Dermis lymphatic vessel endothelial cell (primary cell): ENCODE measurements at places on chromosomes 2 and 18. TPM values are rescaled to one million over a fixed set of nuclear protein-coding genes. Genes with fewer than 3 reads are reported as not detected.

The CREG2 gene
- under 0.01 TPM in 1 of 2 replicates, not detected in the other for total RNA-seq

The C18orf54 gene
- total RNA-seq: 3.9 and 4.3 TPM in 2 replicates

The DNAJC5G gene
- total RNA-seq: 0.60 and 2.4 TPM in 2 replicates

The TMEFF2 gene
- total RNA-seq: under 0.01 TPM in 1 of 2 replicates, not detected in the other

The PTGR3 gene
- 12.6 and 13.2 TPM in 2 replicates for total RNA-seq

The ERBB4 gene
- total RNA-seq: under 0.01 TPM in 2 replicates

The TXNDC2 gene
- not detected in 2 replicates for total RNA-seq

The METTL4 gene
- total RNA-seq: 9.0 and 11.5 TPM in 2 replicates

The SERPINB3 gene
- total RNA-seq: not detected in 2 replicates

The ALPG gene
- total RNA-seq: not detected in 2 replicates
